ENCODE measurements at places on chromosomes 11 and 22.

DNA sequence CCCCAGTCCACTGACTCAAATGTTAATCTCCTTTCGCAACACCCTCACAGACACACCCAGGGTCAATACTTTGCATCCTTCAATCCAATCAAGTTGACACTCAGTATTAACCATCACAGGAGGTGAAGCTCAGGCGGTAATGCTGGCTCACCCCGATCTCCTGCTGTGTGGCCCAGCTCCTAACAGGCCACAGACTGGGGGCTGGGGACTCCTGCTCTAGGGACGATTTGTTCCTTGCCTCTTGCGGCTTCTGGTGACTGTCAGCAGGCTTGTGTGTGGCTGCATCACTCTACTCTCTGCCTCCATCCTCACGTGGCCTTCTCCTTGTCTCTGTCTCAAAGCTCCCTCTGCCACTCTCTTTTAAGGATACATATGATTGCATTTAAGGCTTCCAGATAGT is 45.0 kb downstream of the SPON1 start:
- DNase-seq, result no peak

DNA sequence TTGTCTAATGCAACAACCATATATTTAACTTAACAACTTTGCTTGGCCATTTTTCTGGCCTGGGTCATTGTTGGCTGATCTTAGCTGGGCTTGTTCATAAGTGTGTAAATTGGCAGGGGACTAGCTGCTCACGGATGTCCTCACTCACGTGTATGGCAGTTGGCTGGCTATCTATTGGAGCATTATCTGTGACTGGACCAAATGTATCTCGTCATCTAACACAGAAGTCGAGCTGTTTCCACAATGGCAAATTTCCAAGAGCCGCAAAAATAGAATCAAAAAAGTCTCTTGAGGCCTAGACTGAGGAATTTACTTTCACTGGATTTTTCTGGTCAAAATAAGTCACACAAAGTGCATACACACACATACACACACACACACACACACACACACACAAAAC is 893.3 kb downstream of the FAM181B start:
- DNase-seq, result no peak

DNA sequence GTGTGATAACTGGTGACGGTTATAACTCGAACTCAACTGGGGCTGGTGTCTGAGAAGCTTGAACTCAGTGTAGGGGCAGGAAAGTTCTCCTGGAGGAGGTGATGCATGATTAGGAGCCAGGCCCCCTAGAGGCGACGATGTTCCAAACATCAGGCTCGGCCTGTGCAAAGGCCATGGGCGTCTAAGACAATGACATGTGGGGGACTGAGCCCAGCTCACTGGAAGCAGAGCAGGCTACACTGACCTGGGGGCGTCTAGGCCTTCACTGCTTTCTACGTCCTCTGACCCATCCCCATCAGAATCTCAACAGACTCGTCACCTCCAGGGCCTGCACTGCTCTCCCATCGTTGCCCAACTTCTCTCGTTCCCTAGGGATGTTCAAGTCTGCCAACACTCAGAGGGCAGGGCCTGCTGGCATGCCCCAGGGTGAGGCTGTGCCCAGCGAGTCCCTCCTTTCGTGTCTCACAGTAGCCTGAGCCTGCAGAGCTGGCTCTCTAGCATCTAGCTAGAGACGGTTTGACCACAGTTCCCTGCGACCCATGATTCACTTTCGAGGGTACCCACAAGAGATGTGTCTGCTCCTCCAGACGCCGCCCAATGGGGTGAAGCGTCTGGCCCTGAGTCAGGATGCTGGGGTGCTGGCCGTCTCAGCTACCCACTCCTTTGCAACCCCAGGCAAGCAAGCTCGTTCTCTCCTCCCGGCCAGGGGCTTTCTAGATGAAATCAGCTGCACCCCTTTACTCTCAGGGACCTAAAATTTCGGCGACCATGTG is 1.1 kb upstream of the ATG16L2 start:
- DNase-seq, result peak; percentile 37

DNA sequence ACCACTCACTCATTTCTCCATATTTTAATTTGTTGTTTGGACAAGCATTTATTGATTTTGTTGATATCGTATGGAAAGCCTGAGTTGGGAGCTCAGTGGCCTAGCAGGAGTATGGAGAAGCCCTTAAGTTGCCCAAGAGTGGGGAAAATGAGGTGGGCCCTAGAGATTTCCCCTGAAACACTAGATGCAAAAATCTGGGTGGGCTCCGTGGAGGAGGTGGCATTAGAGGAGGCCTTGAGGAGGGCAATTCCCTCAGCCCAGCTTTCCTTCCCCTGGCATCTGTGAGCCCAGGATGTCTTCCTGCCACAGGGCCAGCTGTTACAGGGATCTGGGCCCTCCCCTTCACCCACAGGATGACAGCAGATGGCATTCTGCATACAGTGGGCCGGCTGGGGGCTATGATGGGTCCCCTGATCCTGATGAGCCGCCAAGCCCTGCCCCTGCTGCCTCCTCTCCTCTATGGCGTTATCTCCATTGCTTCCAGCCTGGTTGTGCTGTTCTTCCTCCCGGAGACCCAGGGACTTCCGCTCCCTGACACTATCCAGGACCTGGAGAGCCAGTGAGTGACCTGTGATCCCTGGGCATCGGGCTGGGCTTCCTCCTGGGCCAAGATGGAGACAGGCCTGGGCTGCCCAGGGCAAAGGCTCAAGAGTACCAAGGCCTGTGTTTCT is 21.6 kb upstream of the SLC22A12 start:
- no peak for DNase-seq

DNA sequence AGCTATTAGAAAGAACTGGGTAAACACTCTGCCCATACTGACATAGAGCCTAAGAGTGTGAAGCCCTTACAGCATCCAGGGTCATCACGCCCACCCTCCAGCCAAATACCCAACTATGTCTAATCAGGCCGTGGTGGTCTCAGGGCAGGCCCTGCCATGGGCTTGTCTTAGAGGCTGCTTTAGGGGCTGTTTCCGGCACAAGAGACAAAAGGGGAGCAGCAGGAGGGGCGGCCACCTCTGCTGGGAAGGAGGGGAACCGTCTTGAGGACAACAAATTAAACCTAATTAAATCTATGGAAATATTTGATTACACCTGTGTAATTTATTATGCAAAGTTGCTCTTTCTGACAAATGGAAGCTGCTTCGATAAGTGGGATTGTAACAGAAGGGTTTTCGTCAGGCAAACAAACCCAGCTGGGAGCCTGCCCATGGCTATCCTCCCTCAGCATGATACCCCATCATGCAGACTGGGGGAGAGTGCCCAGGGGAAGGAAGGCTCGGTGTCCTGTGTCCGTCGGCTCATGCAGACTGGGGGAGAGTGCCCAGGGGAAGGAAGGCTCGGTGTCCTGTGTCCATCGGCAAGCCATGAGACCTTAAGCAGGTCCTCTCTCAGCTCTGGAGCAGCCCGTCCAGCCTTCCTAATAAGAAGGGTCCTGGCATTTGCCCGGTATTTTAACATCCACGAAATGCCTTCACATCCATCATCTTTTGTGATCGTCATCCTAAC is 163.6 kb upstream of the B3GAT1 start:
- no peak for DNase-seq

- no peak for DNase-seq
Observed at GRCh38 chr11:111949519-111950426, 12.6 kb downstream of the DIXDC1 start.

DNA sequence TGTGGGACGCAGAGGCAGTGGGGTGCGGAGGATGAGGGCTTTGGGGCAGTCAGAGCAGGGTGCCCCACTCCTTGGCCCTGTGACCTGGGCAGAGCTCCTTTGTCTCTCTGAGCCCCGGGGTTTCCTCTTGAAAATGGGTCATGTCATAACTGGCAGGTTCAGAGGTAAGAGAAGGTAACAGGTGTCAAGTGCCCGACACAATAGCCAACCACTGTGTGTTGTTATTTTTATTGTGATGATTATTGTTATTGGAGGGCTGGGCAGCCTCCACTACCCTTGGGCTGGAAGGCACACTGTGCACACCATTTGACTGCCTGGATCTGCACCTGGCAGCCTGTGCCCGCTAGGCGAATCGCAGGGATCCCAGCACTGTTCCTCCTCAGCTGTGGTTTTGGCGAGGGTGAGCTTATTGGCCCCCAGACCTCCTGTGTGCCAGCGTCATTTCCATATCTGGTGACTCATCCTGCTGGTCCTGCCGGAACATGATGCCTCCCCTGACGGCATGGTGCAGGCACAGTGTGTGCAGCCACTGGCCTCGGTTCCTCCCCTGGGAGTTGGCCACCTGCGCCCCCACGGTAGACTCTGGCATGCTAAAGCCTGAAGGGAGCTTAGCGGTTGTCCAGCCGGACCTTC is 15.4 kb upstream of the SOX10 start:
- DNase-seq, result no peak

- DNase-seq, result no peak
Observed at GRCh38 chr11:61342207-61342803, 9.3 kb downstream of the TKFC start.
